ENCODE measurements at places on chromosomes 11 and 22. TPM values are rescaled to one million over a fixed set of nuclear protein-coding genes. Genes with fewer than 3 reads are reported as not detected.
A peak's percentile ranks its signal among the peaks of the same experiment; 100 is the strongest.

DNA sequence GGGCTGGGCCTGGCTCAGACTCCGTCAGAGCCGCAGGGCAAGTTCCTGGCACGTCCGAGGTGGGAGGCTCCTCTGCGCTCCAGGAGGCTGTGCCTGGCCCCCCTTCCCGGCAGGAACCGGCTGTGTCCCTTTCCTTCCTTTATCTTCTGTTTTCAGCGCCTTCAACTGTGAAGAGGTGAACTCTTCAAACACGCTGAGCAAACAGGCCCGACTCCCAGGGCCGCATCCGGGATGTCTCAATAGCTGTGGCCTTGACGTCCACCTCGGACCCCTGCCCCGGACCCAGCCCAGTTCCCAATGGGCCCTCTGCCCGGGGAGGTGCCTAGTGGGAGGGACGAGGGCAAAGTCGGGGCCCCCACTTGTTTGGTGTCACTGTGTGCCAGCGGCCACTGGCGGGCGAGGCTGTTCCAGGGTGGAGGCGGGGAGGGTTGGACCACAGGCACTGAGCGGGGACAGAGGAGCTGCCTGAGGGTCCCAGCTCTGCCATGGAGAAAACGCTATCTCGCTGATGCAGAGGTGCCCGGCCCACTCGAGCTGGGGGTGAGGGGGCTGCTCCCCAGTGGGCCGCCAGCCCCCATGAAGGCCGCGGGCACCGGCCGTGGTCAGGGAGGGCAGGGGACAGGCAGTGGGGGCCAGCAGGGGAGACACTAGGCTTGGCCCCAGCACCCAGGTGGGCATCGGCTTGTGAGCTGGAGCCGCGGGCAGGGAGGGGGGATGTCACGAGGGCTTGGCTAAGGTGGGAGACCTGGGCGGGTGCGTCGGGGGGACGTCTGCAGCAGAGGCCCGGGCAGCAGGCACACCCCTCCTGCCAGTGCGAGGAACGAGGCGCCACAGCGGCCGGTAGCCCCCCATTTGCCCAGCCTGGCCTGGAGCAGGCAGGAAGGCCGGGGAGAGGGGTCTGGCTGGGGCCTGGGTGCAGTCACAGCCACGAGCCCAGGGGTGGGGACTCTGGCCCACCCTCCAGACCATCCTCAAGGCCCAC lies 2.7 kb upstream of the MUC5B start:
- peak; percentile 51 for DNase-seq

PIWIL4 gene
- 5.8 TPM for total RNA-seq

- no peak for DNase-seq
Measured at GRCh38 chr11:31657091-31657490, 147.5 kb downstream of the ELP4 start.

GRCh38 chr11:27699926-27700350 lies 317 bp downstream of the BDNF start:
- DNase-seq = no peak

- DNase-seq = no peak
Measured at GRCh38 chr11:15142838-15143237, 28.1 kb downstream of the INSC start.

DNA sequence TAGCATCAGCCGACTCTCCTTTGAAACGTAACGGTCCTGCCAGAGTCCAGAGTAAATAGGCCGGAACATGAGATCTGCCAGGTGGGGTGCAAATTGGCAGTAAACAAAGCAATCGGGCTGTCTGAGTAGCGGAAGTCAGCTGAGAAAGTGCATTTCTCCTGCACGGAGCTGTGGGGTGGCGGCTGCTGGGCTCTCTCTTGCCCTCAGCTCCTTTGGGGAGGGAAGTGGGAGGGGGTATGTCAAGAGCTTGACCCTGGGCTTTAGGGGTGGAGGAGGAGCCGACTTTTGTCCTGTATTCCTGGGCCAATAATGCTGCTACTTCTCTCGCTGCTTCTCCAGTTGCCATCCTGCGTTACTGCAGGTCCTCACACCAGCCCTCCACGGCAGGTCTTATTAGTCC lies 11.6 kb downstream of the GRIK4 start:
- peak; percentile 53 for DNase-seq

- DNase-seq = no peak
Measured at GRCh38 chr11:116698080-116698479, 74.7 kb downstream of the BUD13 start.

DNA sequence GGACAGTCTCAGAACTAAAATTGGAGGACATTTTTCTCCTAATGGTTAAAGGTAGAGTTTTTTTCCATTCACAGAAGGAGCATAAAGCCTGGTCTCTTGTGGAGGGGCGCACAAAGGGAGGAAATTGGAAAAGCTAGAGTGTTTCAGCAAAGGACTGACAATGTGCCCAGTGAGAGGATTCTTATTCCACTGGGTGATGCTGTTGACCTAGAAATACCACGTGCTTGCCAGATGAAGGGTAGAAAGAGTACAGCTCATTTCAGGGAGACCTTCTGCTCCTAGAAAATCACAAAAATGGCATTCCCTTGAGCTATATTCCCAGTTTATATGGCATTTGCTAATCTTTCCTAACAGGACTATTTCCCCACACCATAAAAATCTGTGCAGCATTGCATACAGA lies 21.1 kb downstream of the MS4A6E start:
- DNase-seq = no peak

GRCh38 chr11:72238040-72238450 lies 5.9 kb downstream of the PHOX2A start:
- peak; percentile 69 for DNase-seq

- no peak for DNase-seq
Measured at GRCh38 chr11:96213500-96213899, 129.5 kb downstream of the MAML2 start.

DNA sequence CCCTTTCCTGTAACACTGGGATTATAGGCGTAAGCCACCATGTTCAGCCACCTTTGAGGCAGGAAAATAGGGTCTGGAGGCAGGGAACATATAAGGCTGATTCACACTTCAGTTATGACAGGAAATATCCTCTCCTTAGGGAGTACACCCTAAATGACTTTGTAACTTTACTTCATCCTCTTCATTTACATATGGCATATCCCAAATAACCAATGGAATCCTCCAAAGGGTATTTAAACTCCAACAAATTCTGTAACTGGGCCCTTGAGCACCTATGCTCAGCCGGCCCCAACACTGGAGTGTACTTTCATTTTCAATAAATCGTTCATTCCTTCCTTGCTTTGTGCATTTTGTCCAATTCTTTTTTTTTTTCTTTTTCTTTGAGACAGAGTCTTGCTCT lies 1.6 kb upstream of the KAT5 start:
- DNase-seq = no peak

DRICH1 gene
- total RNA-seq = 0.82 TPM

DNA sequence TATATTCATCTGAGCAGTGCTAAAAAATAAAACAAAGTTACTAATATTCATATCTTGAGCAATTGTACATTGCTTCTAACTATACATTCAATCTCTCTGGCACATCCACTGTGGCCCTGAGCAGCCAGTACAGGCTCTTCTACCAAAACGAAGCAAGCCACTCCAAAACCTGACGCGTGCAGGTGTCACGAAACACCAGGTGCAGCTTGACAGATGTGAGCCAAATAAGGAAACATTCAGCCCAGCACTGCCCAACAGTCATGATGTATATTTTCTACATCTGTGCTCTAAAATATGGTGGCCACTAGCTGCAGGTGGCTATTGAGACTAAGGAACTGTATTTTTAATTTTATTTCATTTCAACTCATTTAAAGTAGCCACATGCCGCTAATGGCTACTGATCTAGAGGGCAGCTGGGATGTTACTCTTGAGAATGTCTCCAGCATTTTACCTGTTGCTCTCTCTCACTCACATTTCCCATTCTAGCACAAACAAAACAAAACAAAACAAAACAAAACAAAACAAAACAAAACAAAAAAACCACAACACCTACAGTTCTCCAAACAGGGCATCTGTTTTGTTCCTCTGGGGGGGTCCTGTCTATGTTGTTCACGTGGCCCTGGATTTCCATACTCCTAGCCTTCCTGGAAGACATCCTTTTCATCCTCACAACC lies 77.7 kb downstream of the LARGE1 start:
- no peak for DNase-seq

DNA sequence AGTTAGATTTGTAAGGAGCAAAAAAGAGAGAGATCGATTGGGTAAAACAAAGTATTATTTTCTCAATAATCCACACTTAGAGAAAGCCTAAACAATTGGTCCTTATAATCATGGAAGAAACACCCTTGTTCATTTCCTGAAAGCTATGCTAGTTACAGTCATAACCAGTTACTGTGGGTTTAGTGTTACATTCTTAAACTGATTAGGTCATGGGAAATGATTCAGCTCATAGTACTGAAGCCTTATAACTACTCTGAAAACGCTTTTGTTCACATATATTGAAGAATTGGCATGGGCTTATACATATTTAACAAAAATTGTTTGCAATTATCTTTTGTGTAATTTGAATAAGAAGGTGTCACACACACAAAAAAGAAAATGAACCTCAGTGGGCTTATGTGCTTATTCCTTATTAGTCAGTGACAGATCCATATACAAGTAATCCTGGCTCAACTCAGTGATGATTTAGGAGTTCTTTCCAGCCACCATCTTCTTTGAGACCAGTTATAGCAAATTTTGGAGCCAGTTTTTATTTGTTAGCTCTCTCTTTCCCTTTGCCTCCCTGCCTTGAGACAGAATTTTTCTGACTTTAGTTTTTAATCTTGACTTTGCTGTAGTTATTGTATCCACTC lies 198.5 kb upstream of the CTSC start:
- peak; percentile 60 for DNase-seq

GRCh38 chr11:3060436-3061025 lies 3.3 kb upstream of the CARS1 start:
- DNase-seq = no peak

NDUFA6 gene
- total RNA-seq = 61.5 TPM

DNA sequence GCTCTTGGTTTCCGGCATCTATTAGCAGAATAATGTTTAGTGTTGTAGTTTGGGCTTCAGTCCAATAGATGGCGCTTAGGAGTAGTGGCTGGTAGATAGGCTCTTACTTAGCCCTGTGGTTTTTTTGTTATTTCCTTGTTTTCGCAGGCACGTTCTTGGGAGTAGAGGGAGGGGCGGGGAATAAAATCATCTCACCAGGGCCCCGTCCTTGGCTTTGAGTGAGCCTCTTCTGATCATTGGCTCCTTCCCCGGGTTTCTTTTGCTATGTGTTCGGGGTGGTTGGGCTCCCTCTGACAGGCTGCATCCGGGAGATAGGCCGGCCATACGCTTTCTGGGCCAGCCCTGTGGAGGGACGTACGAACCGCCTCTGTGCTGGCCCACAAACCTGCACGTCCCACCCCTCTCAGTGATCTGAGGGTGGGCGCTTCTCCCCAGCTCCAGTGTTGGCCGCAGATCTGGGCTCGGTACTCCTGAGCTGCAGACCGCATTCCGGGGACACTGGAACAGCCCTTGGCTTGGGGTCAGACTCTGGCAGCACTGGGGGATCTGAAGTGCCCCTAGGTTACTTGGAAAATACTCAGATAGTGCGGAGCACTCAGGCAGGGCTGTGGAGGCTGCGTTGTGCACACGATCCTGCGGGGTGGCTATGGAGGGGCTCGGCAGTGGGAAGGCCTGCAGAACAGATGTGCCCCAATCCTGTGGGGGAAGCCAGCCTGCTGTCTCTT lies 217.0 kb downstream of the DYNC2H1 start:
- DNase-seq = no peak

- DNase-seq = no peak
Measured at GRCh38 chr11:131629925-131630540, 259.6 kb downstream of the NTM start.

GRCh38 chr11:13354335-13354734 lies 76.7 kb downstream of the BMAL1 start:
- DNase-seq = no peak

IL10RA gene
- 41.1 TPM for total RNA-seq

LINC01488 gene
- total RNA-seq = not detected

DNA sequence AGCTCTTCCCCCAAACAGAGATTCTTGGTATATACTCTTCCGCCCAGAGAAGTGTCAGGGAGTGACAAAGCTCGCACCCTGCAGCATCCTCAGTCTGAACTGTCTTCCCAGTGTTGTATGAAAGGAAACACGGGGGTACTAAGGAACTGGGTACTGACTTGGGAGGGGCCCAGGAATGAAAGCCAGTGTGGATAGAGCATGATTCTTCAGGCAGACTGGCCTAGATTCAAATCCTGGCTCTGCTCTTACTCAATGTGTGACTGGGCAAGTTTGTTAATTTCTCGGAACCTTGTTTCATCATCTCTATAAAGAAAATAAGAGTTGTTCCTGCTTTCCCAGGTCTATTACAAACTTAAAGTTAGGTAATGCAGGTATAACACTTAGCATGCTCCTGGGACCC lies 266.0 kb upstream of the NARS2 start:
- peak; percentile 19 for DNase-seq

MRGPRF gene
- total RNA-seq = 16.8 TPM

- no peak for DNase-seq
Measured at GRCh38 chr11:74171997-74172396, 908 bp downstream of the PPME1 start.

SCGB1C1 gene
- not detected for total RNA-seq

SLC17A6 gene
- total RNA-seq = not detected

GRCh38 chr22:26210334-26210733 lies 41.1 kb downstream of the SEZ6L start:
- DNase-seq = no peak

DNA sequence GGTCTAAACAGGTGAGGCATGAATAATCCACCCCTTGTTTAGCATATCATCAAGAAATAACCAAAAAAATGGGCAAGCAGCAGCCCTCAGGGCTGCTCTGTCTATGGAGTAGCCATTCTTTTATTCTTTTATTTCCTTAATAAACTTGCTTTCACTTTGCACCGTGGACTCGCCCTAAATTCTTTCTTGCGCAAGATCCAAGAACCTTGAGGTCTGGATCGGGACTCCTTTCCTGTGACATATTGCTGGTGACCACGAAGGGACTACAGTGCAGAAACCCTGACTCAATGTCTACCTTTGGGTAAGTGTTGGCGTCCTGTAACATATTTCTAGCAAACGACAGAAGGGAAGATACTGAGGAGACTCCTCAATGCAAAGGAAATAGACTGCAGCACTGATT lies 1099.2 kb downstream of the FAM181B start:
- no peak for DNase-seq

DNA sequence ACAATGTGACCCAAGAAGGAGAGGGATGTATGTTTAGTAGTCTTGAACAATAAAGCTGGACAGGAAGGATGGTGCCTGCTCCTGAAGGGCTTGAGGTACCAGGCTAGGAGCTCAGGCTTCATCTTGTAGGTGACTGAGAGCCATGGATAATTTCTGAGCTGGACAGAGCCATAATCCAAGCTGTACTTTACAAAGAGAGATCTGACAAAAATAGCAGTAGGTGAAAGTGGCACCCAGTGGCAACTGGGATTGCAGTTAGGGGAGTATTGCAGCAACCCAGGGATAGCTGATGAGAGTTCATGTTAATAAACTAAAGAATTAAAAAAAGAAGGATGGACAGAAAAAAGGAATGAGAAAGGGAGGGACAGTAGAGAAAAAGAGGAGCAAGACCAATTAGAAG lies 7.4 kb downstream of the XRRA1 start:
- DNase-seq = no peak

DNA sequence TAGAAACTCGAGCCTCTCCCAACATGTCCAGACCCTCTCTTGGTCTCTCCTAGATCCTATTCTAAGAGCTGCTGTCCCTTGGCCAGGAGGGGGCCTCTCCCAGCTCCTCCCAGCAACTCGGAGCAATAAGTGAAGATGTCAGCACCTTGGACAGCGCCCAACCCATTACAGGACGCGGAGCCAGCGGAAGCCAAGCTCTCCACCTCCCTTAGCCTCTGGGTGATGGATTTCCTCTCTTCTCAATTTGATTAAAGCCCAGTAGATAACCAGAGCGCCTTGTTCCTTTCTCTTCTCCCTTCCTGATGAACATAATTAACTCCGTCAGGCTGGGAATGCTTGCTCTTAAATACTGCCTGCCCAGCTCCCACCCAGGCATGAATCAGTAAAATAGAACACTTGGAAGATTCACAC lies 26.2 kb upstream of the TPBGL start:
- peak; percentile 84 for DNase-seq

- no peak for DNase-seq
Measured at GRCh38 chr11:62664405-62665074, 470 bp downstream of the C11orf98 start.

Data from lung (tissue), 17 donors.